Activated naive CD8-positive, alpha-beta T cell treated with anti-CD3 and anti-CD28 coated beads, Interleukin-2, amount 10 ng/mL, durations not matched to agents 7 days and 5 days (primary cell): ENCODE measurements at places on chromosomes 7 and 10.

DNA sequence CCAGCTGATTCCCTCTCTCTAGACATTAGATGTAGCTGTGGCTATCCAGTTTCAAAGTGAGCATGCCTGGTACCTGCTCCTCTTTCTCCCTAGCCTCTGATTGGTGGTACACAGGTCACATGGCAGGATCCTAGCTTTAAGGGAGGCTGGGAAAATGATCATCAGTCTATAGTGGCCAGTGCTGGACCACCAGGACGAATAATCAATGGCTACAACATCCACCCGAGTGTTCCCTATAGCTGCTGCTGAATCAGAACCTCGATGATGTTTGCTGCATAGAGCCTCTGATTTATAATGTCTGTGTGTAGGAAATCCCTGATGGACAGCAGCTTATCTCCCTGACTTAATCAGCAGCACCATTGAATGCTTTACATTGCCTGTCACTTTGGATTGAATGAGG is 28.9 kb upstream of the LMTK2 start:
- H3K36me3 ChIP-seq = no peaks in the 10 kb centered on the region
- no peak overlapping the region for H3K27ac ChIP-seq
- H3K27me3 ChIP-seq = peaks cover 3% of the 10 kb centered on the region
- H3K4me3 ChIP-seq = no peak overlapping the region
- H3K4me1 ChIP-seq = no peaks in the 10 kb centered on the region
- DNase-seq = no peak

GRCh38 chr10:72297281-72297804 is 23.6 kb downstream of the DDIT4 start:
- peaks cover 8% of the 10 kb centered on the region for H3K36me3 ChIP-seq
- peak overlapping the region; percentile 95 for H3K27ac ChIP-seq
- peak; percentile 91 for DNase-seq
- peak overlapping the region; percentile 80 for H3K4me3 ChIP-seq
- no peaks in the 10 kb centered on the region for H3K27me3 ChIP-seq

DNA sequence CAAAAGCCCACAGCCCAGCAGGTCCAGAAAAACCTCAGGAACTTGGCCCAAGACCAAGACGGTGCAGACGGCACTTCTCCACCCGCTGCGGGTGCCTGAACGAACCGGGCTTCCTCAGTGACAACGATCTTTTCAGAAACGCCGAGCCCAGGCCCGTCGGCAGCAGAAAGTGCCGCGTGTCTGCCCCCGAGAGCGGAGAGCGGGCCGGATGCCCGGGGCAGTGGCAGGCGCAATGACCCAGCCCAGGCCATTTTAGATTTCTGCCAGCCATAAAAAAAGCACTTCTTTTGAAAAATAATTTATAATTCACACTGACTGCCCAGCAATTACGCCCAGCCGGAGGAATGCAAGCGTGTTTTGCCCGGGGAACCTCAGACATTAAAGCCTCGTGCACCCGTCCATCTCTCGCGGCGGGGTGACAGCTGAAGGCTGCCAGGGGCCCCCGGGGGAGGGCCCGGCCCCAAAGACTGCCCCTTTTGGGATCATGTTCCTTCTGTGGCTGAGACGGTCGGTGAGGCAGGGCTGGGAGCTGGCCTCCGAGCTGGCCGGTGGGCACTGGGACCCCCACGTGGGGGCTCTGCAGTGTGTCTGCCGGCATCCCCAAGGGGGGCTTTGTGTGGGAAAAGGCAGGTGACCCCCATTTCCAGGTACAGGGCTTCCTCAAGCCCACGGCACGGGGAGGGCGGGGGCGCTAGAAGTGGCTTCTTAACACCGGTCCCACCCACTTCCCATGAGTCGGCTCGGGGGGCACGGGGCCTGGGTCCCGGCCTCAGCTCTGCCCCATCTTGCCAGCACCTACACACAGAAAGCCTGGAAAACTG is 71.3 kb upstream of the PDGFA start:
- DNase-seq = no peak
- H3K4me1 ChIP-seq = peaks cover 20% of the 10 kb centered on the region
- no peak overlapping the region for H3K27ac ChIP-seq
- peaks cover 47% of the 10 kb centered on the region for H3K36me3 ChIP-seq

GRCh38 chr7:149455175-149455950 is 5.5 kb downstream of the ZNF777 start:
- peaks cover 10% of the 10 kb centered on the region for H3K4me1 ChIP-seq
- H3K27me3 ChIP-seq = no peaks in the 10 kb centered on the region
- no peak overlapping the region for H3K27ac ChIP-seq
- no peak overlapping the region for H3K4me3 ChIP-seq
- DNase-seq = no peak
- H3K36me3 ChIP-seq = peaks cover 11% of the 10 kb centered on the region

DNA sequence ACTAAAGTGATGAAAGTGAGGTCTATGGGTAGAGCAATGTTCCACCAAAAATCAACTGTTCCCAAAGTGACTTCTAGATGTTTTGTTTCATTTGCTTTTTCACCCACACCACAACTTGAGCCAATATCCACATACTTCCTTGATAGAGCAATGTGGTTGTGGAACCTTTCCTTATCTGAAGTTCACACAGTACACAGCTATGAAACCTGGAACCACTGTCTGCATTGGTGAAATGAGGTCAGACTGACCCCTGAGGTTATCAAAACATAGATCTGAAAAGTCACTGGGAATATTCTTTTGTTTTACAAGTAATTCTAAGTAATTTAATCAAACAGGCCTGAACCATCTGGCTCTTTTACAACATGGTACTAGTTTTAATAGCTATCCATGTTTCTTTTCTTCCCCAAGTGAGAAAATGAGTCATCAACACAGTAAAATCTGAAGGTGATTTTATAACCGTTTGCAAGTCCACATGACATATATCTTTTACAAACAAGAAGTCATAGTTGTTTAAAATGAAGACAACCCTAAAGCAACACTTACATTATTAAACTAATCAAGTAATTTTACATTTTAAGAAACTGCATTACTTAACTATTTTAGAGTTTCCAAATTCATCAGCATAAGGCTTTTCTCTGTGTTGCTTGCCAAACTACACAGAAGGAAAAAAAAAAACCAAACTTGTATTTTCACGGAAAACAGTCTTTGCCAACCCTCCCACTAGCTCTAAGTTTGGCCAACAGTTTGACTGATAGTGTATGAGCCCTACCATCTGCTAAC is 80.3 kb downstream of the LRRC17 start:
- H3K4me1 ChIP-seq = peaks cover 2% of the 10 kb centered on the region
- no peak for DNase-seq
- no peaks in the 10 kb centered on the region for H3K36me3 ChIP-seq
- H3K27ac ChIP-seq = no peak overlapping the region
- H3K4me3 ChIP-seq = no peak overlapping the region

DNA sequence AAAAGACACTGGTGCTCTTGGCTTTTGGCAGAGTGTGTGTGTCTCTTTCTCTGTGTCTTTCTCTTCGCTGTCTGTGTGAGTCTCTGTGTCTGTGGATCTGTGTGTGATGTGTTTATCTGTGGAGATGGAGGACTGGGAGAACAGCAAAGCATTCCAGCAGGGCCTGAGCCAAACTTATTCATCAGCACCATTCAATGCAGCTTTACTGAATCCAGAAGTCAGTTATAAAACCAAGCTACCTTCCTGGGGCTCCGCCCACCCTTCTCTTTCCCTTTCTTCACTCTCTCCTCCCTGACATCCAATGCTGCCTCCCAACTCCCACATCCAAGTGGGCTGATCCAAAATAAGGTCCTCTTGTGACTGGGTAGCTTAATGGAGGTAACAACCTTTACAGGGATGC is 3.9 kb downstream of the SGMS1 start:
- H3K4me3 ChIP-seq = no peak overlapping the region
- peaks cover 23% of the 10 kb centered on the region for H3K4me1 ChIP-seq
- H3K27me3 ChIP-seq = no peaks in the 10 kb centered on the region
- H3K27ac ChIP-seq = no peak overlapping the region
- no peak for DNase-seq

GRCh38 chr7:70698219-70698832 is 433.6 kb upstream of the GALNT17 start:
- H3K27me3 ChIP-seq = peaks cover 35% of the 10 kb centered on the region
- peaks cover 2% of the 10 kb centered on the region for H3K36me3 ChIP-seq
- no peak overlapping the region for H3K27ac ChIP-seq
- peaks cover 14% of the 10 kb centered on the region for H3K4me1 ChIP-seq
- no peak for DNase-seq

DNA sequence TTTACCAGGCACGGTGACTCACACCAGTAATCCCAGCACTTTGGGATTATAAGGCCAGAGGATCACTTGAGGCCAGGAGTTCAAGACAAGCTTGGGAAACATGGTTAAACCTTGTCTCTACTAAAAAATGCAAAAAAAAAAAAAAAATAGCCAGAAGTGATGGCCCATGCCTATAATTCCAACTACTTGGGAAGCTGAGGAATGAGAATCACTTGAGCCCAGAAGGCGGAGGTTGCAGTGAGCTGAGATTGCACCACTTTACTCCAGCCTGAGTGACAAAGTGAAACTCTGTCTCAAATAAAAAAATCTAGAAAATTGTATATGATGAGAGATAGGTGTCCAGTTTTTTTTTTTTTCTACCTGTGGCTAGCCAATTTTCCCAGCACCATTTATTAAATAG is 578.2 kb downstream of the ANKRD7 start:
- H3K4me3 ChIP-seq = no peak overlapping the region
- no peaks in the 10 kb centered on the region for H3K36me3 ChIP-seq
- DNase-seq = no peak
- no peaks in the 10 kb centered on the region for H3K4me1 ChIP-seq
- no peak overlapping the region for H3K27ac ChIP-seq

GRCh38 chr7:39528849-39529248 is 37.4 kb upstream of the YAE1 start:
- H3K36me3 ChIP-seq = no peaks in the 10 kb centered on the region
- H3K27me3 ChIP-seq = peaks cover 23% of the 10 kb centered on the region
- no peak for DNase-seq

- H3K27ac ChIP-seq = no peak overlapping the region
- no peak overlapping the region for H3K4me3 ChIP-seq
- no peak for DNase-seq
- H3K27me3 ChIP-seq = no peaks in the 10 kb centered on the region
- H3K4me1 ChIP-seq = peaks cover 27% of the 10 kb centered on the region
- no peaks in the 10 kb centered on the region for H3K36me3 ChIP-seq
Measured at GRCh38 chr10:33133557-33133956, 175.5 kb upstream of the ITGB1 start.

- peaks cover 2% of the 10 kb centered on the region for H3K36me3 ChIP-seq
- no peak overlapping the region for H3K4me3 ChIP-seq
- DNase-seq = no peak
- H3K27me3 ChIP-seq = peaks cover 7% of the 10 kb centered on the region
- no peak overlapping the region for H3K27ac ChIP-seq
Measured at GRCh38 chr10:97731346-97732051, 5.4 kb upstream of the ZFYVE27 start.

DNA sequence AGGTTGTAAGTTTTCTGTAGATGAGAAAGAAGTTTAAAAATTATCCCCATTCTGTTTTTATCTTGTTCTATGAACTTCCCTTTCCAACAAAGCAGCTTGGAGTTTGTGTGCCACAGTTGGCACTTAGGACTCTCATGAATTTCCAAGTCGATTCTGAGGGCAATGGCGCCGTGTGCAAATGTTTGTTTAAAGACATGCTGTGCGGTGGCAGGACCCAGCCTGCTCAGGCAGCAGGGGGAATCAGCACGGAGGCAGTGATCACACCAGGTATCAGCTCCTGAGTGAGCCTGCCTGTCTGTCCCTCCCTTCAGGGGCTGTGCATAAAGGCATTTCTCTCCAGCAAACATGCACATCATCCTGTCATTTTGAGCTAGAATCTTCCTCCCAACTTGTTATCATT is 109.8 kb upstream of the WDR11 start:
- H3K27me3 ChIP-seq = no peaks in the 10 kb centered on the region
- H3K4me3 ChIP-seq = no peak overlapping the region
- no peak for DNase-seq
- no peaks in the 10 kb centered on the region for H3K36me3 ChIP-seq
- H3K27ac ChIP-seq = no peak overlapping the region

- peak; percentile 69 for DNase-seq
- no peak overlapping the region for H3K27ac ChIP-seq
- H3K4me1 ChIP-seq = peaks cover 9% of the 10 kb centered on the region
Measured at GRCh38 chr7:41705109-41705901, 2.4 kb upstream of the INHBA start.

DNA sequence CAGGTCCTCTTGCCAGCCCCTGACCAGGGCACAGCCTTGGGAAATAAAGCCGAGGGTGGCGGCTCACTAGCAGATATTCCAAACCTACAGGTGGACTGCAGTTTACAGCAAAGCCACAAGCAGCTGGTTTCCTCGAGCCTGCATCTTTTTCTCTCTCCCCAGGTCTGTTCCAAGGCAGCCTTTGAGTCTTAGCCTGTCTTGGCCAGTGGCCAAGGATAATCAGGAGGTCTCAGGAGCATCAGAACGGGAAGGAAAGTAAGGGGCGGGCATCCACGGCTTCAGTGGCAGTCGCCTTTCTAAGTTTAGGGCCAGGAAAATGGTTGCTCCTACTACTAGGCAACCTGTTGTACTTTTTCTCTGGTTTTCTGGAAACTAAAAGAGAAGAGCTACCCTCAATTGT is 219.7 kb upstream of the ZMIZ1 start:
- no peak overlapping the region for H3K27ac ChIP-seq
- no peak overlapping the region for H3K4me3 ChIP-seq
- H3K27me3 ChIP-seq = no peaks in the 10 kb centered on the region
- no peak for DNase-seq

- no peak for DNase-seq
- H3K36me3 ChIP-seq = no peaks in the 10 kb centered on the region
- H3K27ac ChIP-seq = no peak overlapping the region
- H3K27me3 ChIP-seq = peaks cover 7% of the 10 kb centered on the region
Measured at GRCh38 chr7:98323597-98324322, 42.3 kb downstream of the BRI3 start.

GRCh38 chr7:117458977-117459583 is 20.7 kb upstream of the CFTR start:
- H3K27me3 ChIP-seq = no peaks in the 10 kb centered on the region
- H3K36me3 ChIP-seq = no peaks in the 10 kb centered on the region
- no peak overlapping the region for H3K4me3 ChIP-seq
- H3K27ac ChIP-seq = no peak overlapping the region
- H3K4me1 ChIP-seq = no peaks in the 10 kb centered on the region

- no peak overlapping the region for H3K27ac ChIP-seq
- DNase-seq = no peak
- no peaks in the 10 kb centered on the region for H3K36me3 ChIP-seq
- H3K4me3 ChIP-seq = no peak overlapping the region
- H3K4me1 ChIP-seq = peaks cover 23% of the 10 kb centered on the region
- no peaks in the 10 kb centered on the region for H3K27me3 ChIP-seq
Measured at GRCh38 chr10:69069090-69070042, 18.5 kb upstream of the SRGN start.

DNA sequence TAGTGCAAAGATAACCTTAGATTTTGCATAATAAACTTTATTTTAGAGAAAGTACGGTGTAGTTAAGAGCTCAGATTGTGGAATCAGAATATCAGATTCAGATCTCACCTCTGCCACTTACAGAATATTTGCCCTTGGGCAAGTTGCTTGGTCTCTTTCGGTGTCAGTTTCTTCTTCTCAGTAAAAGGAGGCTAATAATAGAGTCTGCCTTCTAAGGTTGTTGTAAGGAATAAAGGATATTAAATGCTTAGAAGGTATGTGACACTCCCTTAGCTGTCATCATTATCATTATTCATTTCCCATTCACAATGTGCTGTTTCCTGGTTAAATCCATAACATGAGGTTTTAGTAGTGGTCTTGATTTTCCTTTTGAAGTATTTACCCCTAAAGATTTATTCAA is 42.2 kb downstream of the MPLKIP start:
- H3K27me3 ChIP-seq = no peaks in the 10 kb centered on the region
- no peaks in the 10 kb centered on the region for H3K4me1 ChIP-seq
- DNase-seq = no peak
- no peak overlapping the region for H3K4me3 ChIP-seq
- H3K36me3 ChIP-seq = peaks cover 25% of the 10 kb centered on the region

- no peak overlapping the region for H3K4me3 ChIP-seq
- no peak for DNase-seq
- no peak overlapping the region for H3K27ac ChIP-seq
- peaks cover 1% of the 10 kb centered on the region for H3K4me1 ChIP-seq
- peaks cover 5% of the 10 kb centered on the region for H3K27me3 ChIP-seq
Measured at GRCh38 chr7:111750228-111750627, 187.9 kb upstream of the IMMP2L start.
